ENCODE measurements at places on chromosomes 5 and 9.

- no peak for DNase-seq
These were observed 29.5 kb upstream of the RNF20 start for GRCh38 chr9:101504188-101504587.

DNA sequence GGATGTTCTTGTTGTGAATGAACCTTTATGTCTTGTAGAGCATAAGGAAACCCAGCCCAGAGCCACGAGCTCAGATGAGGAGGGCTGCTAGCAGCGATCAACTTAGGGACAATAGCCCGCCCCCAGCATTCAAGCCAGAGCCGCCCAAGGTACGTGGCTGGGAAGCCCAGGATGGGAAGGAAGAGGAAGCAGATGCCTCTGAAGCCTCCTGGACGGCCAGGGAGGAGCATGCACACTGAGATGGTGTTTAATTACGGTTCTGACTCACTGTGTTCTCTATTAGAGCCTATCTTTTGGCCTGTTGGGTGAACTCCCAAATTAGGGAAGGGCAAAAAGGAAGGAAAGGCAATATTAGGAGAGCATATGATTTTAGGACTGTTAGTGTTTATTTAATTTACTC, 75.3 kb downstream of the TJP2 start:
- DNase-seq = no peak

DNA sequence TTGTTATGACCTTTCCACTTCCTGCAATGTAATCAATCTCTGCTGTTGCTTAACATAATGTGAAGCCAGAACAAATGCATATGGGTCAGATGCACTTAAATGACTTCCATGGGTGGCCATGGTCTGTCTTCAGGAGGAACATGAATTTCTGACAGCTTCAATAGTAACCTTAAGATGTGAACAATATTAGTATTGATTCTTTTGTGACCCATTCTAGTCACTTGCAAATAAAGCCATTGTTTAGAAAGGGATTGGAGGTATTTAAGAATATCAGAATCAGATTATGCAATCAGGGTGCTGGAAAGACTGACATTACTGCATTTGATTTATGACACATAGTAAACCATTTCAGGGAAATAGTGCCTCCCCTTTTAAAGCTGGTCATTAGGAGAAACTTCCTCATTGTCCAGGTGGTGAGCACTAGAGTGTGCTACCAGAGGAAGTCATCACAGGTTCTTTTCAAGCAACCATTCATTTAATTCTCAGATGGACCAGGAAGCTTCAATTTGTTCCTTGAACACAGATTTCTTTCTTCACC, 32.1 kb downstream of the GRIN3A start:
- DNase-seq = no peak

DNA sequence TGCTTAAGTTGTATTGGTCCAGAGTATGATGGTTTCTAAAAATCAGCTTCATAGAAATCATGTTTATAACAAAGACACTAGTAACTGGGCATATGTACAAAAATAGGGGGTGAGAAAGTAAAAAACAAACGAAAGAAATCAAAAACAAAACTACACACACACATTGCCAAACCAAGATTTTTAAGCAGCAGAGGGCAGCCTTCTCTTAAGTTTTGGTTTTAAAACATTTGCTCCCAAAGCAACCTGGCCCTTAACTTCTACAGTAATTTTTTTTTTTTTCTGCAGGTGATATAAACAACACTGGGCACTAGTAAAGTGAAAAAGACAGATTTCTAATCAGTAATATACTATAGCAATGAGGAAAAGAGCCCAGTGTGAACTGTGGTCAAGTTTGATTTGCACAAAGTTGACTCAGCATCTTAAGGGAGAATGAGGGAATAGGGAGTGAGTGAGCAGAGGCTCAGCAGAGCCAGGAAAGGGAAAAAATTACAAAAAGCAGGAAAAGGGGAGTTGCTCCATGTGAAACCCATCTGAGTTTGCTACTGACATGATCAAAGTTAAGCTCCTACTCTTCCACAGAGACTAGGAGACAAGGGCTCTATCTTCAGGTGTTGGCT, 13.4 kb upstream of the GAPT start:
- no peak for DNase-seq

DNA sequence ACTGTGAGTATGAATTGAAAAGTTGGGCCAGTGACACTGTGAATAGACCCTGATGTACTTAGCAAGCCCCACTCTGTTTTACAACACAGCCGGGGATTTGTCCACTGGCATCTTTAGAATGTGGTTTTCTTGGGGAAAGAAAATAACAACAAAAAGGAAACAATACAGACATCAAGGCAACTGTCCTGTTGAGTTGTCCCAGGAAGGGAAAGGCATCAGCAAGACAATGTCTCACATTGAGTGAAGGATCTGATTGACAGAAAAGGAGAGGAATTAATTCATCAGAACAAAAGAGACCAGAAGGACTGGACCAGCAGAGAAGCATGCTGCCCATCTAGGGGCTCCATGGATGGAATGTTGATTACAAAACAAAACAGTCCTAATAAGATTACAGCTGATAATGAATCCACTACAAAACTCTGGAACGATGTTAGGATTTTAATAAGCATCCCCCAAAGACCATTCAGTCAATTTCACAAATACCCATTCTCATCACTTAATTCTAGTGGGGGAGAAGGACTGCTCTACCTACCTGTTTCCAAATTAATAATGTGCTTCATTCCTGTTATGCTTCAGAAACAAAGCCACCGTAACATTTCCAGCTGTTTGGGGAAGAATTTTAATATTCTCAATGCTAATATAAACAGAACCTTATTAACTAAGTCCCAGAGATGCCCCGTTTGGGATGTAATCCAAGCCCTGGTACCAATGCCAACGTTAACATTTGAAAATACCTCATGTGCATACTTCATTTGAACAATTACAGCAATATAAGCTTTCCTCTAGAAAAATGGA, 298.0 kb downstream of the SPOCK1 start:
- DNase-seq = no peak

- DNase-seq = no peak
These were observed 376.4 kb upstream of the KCNN2 start for GRCh38 chr5:113985505-113985904.

DNA sequence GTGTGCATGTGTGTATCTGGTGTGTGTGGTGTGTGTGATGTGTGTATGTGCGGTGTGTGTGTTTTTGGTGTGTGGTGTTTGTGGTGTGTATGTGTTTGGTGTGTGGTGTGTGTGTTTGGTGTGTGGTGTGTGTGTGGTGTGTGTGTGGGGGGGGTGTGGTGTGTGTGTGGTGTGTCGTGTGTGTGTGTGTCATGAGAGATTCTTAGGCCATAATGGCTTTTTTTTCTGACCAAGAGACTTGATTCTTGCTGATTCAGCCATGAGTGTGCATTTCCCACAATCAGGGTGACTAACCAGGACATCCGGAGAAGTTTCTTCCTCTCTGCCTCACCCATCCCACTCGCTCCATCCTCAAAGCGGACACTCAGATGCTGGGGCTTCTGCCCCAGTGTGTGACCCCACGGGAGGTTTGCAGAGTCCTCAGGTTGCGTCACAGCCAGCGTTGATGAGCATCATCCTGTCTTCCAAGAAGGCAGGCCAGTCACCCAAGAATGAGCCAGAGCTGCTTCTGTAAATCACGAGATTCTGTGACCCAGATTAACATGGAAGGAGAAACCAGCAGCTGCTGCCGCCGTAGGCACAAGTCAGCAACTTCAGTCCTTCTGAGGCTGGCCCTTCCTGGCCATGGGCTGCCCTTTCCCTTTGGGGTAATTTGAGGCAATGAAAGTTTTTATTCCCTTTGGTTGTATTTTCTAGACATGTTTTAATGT, 12.5 kb upstream of the CTSL start:
- DNase-seq = peak; percentile 98

DNA sequence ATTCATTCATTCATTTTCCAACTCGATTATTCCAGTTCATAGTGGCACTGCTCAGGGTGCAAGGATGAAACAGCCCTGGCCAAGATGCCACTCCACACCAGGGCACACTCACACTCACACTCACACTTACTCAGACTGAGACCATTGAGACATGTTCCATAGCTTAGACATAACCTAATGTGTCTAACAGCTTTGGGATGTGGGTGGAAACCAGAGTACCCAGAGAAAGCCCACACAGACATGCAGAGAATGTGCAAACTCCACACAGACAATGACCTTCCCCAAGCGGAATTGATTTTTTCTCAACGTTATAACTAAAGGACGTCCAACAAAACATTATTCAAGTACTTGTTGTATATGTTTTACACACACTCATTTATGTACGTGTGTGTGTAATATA, 1363.5 kb downstream of the EFNA5 start:
- peak; percentile 70 for DNase-seq

Measured in astrocyte (in vitro differentiated cells and primary cell).